ENCODE measurements at places on chromosomes 6 and 20.

- DNase-seq = no peak
These were observed 3.1 kb upstream of the NKX2-2 start for GRCh38 chr20:21516861-21517565.

GRCh38 chr20:23206061-23206460, 119.9 kb upstream of the CD93 start:
- no peak for DNase-seq

GRCh38 chr6:15090145-15090579, 155.7 kb upstream of the JARID2 start:
- no peak for DNase-seq

DNA sequence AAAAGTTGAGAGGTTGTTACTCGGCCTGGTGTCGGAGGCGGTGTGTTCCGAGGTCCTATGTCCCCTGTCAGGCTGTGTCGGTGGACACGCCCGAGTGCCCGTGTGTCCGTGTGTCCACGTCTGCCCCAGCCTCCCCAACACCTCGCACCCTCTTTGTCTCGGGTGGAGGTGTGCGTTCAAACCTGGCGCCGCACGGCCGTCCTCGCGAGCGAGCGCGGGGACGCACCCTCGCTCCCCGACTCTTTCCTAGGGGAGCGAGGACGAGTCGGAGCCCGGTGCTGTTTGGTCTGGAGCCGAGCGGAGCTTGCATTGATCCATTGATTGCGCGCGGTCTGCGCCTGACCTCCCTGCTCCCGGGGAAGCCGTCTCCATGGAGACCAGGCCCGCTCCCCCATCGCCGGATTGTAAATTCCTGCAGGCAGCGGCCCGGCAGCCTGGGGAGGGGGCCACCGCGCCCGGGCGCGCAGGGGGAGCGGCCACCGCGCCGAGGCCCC, 411 bp upstream of the SCUBE3 start:
- DNase-seq = no peak

GRCh38 chr6:157150076-157150475, 173.2 kb downstream of the TMEM242 start:
- no peak for DNase-seq

DNA sequence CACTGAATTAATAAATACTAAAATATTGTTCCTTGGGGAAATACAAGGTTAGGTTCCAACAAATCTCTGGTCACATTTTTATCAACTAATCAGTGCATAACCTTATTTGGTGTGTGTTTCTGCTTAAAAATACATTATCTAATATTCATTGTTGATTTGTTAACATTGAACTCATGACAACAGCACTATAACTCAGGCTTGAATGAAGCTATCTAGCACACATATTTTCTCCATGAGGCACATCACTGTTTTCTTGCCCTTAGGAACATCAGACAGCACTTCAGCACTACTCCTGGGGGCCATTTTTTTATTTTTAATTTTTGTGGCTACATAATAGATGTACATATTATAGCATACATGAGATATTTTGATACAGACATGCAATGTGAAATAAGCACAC, 277.2 kb upstream of the NT5E start:
- no peak for DNase-seq

GRCh38 chr20:14838663-14839628, 501.5 kb upstream of the FLRT3 start:
- no peak for DNase-seq

DNA sequence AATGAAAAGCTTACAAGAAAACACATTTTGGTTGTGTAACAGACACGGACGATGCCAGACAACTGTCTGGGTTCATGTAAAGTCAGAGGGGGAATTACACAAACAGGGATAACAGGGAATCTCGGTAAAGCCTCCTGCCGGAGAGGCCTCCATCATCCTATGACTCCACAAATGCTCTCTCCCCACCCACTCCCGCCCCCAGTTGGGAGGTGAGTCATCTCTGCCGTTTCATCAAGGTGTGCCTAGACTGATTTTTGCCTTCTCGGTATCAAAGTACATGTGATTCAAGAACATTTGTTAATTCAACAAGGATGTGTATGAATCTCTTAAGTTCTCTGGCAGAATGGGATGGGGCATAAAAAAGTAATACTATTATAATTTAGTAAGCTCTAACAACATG, 304.9 kb upstream of the PRDM1 start:
- DNase-seq = no peak

DNA sequence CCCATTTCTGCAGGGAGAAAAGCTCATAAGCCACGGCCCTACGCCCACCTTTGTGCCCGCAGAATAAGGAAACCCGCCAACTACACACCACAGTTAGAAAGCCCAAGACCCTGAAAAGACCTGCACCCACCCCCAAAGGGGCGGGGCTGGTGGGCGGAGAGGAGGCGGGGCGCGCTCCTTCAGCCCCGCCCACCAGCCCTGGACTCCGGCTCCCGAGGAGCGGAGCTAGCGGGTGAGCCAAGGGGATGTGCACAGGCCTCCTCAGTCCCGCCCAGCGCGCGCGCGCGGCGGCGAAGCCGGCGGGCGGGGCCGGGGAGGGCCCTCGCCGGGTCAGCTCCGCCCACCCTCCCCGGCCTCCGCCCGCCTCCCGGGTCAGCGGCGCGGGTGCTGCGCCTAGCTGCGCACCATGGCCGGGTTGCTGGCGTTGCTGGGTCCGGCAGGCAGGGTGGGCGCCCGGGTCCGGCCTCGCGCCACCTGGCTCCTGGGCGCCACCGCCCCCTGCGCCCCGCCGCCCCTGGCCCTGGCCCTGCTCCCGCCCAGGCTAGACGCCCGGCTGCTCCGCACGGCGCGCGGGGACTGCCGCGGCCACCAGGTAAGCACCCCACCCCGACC, at the start of gene FAM210B:
Gene FAM210B (plus strand): TSS at position 375 of the 612 bp plus-strand sequence. CDS start 32 bp downstream, at position 407.
- peak; percentile 96 for DNase-seq

DNA sequence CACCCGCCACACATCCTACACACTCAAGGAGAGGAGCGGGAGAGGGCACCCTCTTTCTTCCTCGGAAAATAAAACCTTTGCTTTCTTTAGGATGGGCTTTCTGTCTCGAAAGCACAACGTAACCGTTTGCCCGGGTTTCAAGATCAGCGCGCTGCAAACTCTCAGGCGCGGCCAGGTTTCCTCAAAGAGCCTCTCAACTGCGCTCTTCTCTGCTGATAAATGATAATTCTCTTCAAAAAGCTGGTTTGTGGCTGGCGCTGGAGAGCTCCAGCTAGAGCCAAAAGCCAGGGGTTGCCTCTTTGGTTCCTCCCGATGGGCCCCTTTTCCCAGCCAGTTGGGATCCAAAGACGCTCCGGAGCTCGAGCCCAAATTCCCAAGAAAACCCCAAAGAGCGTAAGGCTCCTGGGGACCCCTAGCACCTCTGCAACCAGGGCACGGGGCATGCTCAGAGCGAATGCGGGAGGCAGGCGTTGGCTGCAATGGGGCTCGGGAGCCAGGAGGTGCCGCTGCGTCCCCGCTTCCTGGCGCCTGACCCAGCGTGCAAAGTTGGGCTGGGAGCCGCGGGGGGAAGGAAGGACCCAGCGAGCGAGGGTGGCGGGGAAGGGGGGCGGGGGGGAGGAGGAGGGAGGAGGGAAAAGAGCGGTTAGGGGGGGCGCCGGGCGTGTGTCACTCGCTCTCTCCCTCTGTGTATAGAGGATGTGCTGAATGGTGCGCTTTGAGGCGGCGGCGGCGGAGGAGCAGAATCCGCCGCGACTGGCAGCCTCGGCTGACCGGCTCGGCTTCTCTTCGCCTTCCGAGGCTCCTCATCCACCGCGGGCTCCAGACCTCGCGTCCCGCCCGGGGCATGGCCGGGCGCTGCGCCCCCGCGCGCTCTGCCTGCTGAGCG, at the start of gene PLCB1:
Gene PLCB1 (plus strand): TSS at position 669 of the 886 bp plus-strand sequence. CDS start 386 bp downstream, outside the sequence.
- DNase-seq = peak; percentile 82

DNA sequence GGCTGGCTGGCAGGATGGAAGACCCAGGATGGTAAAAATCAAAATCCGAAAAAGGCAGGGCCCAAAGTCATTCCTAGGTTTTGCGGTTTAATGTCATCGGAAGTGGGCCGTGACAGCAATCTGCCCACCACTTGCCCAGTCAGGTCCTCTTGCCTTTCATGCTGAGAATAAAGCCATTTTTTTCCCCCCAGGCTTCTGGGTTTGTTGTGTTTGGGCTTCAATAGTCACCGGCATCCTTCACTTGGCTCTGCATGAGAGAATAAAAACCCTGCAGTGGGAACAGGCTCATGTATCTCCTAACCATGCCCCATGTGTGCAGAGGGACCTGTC, 56.1 kb downstream of the MEP1A start:
- no peak for DNase-seq

GRCh38 chr6:129607581-129608186, 102.3 kb downstream of the ARHGAP18 start:
- no peak for DNase-seq

- DNase-seq = no peak
These were observed 23.6 kb upstream of the TCFL5 start for GRCh38 chr20:62885046-62885895.

DNA sequence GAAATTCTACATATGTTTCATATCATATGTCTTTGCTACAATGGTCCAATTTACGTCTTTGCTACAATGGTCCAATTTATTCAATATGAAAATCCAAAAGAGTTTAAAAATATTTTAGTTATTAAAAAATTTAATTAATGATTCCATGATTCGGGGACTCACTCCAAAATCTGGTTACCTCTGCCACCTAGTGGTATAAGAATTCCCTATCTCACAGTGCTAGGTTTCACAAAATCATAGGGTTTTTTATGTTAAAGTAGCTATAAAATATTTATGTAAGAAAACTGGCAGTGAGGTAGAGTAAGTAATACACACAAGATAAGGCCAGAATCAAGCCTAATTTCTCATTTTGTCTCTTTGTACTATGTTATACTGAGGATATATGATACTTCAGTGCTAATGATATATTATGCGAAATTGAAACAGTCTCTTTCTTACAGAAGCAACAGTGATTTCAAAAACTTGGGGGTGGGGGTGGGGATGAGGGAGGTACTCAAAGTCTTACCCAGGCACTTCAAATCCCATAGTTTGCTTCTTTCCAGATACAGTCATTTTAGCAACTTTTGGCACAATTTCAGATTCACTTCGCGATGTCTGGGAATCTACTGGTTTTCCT, 52.3 kb downstream of the HBS1L start:
- DNase-seq = no peak

- peak; percentile 42 for DNase-seq
These were observed 114.5 kb upstream of the SLC22A16 start for GRCh38 chr6:110590821-110591351.

DNA sequence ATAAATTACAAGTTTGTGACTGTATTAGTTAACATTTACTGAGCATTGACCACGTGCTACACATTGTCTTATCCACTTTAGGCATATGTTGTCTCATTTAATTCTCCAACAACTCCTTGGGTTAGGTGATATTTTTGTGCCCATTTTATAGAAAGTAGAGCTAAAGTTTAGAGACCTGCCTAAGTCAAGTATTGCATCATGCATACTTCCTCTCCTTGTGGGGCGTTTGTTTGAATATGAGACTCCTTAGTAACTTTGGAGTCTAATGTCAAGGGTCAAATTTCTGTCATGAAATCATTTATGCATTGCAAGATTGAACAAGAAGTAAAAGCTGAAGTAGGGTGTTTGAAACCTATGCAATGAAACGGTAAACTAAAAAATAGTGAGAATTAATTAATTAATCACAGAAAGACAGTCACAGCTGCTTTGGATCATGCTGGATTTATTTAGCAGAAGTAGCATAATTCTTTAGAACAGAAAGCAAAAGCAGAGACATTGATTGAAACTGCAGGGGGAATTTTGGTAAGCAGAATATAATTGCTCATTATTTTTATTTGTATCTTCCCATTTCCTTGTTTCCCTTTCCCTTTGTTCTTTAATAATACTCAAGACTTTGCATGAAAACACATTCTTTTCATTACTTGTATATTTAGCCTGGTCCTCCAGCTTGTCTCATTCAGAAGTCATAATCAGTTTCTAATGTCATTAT, 1374.4 kb upstream of the GJE1 start:
- no peak for DNase-seq

DNA sequence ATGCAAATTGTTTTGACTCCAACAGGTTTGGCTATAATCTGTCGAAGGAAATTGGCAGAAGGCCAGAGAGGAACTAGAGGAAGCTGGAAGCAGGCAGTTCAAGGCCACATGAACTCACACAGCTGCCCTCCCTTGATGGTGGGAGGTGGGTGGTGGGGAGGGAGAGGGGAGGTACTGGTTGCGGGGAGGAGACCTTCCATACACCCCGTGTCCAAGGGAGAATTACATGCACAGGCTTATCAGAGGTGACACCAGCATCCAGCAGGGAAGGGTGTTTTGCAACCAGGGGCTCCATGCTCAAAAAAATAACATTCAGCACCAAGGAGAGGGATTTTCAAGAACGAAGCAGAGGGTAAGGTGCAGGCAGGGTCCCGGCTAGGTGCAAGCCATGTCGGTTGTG, 9.1 kb downstream of the PRND start:
- no peak for DNase-seq

DNA sequence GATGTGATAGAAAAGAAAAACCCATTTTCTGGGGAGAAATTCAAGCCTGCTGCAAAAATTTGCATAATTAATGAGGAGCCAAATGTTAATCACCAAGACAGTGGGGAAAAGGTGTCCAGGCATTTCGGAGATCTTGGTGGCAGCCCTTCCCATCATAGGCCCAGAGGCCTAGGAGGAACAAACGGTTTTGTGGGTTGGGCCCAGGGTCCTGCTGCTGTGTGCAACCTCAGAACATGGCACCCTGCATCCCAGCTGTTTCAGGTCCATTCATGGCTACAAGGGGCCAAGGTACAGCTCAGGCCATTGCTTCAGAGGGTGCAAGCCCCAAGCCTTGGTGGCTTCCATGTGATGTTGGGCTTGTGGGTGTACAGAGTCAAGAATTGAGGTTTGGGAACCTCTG, 189.8 kb upstream of the IMPG1 start:
- no peak for DNase-seq

GRCh38 chr6:8149350-8149749, 47.0 kb upstream of the EEF1E1 start:
- no peak for DNase-seq

DNA sequence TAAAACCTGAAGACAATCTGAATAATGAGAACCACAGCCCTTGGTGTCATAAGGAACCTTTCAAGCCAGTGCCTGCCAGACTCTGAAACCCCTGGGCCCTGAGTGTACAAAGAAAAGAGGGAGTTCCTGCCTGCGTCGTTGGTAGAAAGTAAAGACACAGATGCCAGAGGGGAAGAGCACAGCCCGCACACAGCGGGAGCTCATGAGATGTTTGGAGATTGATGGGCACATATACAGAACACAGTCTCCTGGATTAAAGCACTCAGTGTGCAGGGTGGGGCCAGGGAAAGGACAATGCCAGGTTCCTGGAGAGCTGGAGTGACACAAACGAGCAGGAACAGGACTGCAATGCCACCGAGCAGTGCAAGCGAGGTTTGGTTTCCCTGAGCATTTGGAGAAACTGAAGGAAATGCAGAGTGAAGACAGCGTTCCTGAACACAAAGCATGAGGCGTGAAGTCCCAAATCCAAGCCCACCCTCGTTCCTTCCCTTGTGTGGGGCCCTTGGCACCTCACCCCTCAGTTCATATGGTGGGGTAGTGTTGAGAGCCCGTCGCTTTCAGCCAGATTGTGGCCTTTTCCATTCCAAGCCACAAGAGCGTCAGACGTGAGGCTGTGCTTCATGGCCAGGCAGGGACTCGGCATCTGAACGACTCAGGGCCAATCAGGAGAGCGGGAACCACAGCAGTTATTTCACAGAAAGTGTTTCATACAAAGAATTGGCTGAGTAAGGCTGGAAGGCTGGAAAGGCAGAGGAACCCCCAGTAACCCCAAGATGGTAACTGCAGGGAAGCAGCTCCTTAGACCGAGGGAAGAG, 41.0 kb upstream of the RPS6KA2 start:
- no peak for DNase-seq

- DNase-seq = no peak
These were observed 280.8 kb downstream of the FOXA2 start for GRCh38 chr20:22303523-22303922.
